Stimulated activated CD8-positive, alpha-beta memory T cell treated with anti-CD3 and anti-CD28 coated beads, Interleukin-4, amount 100 ng/mL, for 1 hour (primary cell): ENCODE measurements at places on chromosomes 7 and 10.

DNA sequence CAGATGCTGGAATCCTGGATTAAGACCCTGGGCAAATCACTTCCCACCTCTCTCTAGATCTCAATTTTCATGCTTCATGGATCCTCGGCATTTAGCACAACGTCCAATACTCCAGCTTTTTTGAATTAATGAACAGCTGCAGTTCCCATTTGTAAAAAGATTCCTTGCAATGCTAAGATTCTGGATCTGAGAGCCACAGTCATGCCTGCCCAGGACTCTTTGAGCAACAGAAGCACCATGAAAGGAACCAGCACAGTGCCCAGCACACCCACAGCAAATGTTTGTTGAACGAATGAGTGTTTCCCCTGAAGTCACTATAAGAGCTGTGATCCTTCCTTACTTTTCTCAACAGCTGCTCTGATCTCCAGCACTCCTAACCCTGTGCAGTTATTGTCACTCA lies 20.8 kb upstream of the DDIT4 start:
- DNase-seq, result no peak

DNA sequence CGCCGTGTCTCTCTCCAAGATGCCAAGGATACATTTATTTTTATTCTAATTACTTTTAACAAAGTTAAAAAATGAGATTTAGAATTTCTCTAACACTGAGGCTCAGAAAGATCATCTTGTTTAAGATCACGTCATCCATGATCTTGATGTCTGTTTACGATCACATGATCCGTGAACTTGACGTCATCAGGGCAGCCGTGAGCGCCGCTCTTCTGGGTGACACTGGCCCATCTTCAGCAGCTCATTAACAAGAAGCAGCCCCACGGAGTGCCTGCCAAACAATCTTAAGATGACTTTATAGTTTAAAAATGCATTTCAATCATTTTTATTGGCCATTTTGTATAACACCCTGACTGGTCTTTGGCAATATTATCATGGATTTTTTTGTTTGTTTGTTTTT lies 291.1 kb upstream of the PRKCQ start:
- no peak for DNase-seq

DNA sequence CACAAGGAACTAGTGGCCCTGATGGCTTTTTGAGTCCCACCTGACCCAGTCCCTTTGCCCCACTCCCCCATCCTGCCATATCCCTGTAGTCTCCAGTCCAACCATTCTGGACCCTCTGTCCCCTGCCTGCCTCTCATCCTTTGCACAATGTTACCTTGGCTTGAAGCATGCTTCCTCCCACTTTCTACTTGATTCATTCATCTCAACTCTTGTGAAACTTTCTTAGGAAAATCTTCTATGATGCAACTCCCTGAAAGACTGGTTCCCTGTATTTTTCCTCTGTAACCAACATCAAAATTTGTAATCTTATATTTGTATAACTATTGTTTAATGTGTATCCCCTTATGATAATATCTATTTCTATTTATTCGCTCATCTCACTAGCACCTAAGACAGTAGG lies 151.5 kb downstream of the LRRTM3 start:
- DNase-seq, result no peak

DNA sequence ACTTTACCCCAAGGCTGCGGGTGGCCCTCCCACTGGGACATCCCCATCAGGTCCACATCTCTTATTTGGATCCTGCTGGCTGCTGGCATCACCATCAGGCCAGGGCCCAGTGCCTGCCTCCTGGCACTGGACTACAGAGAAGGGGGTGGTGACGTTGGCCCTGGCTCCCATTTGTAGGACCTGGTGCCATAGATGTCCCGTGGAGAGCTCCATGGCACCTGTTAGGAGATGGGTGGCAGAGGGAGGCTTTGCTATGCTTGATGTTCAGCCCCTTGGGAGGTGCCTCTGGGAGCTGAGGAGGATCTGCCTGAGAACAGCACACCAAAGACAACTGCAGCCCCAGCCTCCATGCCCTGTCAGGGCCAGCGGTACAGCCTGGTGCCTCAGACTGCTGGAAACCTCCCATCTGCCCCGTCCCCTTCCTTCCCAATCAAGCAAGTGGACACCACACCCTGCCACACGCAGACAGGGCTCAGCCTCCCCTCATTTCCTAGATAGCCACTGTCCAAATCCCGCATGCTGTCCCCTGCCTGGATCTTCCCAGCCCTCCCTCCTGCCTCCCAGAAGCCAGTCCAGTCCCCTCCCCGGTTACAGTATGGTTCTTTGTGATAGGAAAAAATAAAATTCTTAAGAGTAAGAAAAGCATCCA lies 230.0 kb upstream of the GRB10 start:
- no peak for DNase-seq

DNA sequence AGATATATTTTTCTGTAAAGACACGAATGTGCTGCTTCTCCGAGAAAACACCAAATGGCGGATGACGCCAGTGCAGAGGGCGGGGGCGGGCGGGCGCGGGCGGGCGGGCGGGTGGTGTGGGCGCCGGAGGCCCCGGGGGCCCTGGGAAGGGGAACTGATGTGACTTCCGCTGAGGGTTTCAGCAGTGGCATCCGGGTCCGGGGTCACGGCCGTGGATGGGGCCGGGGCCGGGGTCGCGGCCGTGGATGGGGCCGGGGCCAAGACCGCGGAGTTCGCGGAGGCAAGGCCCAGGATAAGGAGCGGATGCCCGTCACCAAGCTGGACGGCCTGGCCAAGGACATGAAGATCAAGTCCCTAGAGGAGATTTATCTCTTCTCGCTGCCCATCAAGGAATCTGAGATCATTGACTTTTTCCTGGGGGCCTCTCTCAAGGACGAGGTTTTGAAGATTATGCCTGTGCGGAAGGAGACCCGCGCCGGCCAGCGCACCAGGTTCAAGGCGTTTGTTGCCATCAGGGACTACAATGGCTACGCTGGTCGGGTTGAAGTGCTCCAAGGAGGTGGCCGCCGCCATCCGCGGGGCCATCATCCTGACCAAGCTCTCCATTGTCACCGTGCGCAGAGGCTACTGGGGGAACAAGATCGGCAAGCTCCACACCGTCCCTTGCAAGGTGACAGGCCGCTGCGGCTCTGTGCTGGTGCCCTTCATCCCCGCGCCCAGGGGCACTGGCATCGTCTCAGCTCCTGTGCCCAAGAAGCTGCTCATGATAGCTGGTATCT lies 20.3 kb upstream of the IGF2BP3 start:
- DNase-seq, result no peak

- DNase-seq, result no peak
Observed at GRCh38 chr10:75857896-75858295, 426.5 kb downstream of the LRMDA start.

GRCh38 chr10:7121154-7121797 lies 289.6 kb downstream of the SFMBT2 start:
- peak; percentile 47 for DNase-seq

- DNase-seq, result no peak
Observed at GRCh38 chr7:101625031-101625791, 3.9 kb downstream of the MYL10 start.

- no peak for DNase-seq
Observed at GRCh38 chr10:63414481-63415260, 51.1 kb downstream of the JMJD1C start.

GRCh38 chr7:144854839-144855424 lies 19.1 kb upstream of the TPK1 start:
- no peak for DNase-seq

DNA sequence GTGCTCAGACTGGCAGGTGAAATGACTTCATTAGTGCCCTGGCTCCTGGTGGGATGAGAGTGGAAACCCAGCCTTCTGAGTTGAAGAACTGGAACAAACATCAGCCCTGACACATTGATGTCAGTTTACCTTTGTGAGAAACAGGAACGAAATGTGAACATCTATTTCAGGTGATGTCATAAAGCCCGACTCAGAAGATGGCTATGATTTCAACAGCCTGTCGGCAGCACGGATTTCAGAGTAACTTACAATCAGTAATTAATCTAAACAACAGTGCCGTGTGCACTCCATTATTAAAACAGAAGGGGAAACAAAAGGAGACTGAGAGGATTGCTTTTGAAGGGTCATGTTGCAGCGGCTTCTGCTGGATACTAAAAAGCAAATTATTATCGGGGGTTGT lies 243.2 kb downstream of the FRMD4A start:
- no peak for DNase-seq

GRCh38 chr7:56079450-56080185 lies 13.1 kb downstream of the PHKG1 start:
- no peak for DNase-seq

- no peak for DNase-seq
Observed at GRCh38 chr10:16384021-16384420, 52.8 kb upstream of the PTER start.

DNA sequence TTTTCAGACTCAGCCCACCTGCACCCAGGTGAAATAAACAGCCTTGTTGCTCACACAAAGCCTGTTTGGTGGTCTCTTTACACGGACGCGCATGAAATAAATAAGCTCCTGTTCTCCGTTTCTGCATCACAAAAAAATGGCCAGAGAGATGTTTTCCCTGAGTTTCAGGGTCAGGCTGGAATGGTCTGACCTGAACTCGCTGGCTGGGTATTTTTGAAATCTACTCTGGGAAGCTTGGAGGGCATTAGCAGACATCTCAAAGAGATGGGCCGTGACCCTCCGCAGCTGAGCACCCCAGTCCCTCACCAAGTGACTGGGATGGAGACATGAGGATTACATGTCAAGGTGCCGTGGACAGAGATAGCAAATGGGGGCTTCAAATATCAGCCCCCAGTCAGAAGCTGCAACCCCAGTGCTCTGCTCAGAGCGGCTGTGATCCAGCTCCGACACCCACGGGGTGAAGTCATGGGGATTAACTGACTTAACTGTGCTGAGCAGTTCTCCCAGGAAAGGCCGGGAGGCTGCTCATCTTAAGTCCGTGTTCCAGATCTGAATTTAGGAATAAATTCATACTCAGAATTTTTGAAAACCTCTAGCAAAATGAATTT lies 22.3 kb downstream of the CALML5 start:
- DNase-seq, result no peak

GRCh38 chr10:132178046-132178445 lies 8.7 kb upstream of the DPYSL4 start:
- DNase-seq, result no peak

DNA sequence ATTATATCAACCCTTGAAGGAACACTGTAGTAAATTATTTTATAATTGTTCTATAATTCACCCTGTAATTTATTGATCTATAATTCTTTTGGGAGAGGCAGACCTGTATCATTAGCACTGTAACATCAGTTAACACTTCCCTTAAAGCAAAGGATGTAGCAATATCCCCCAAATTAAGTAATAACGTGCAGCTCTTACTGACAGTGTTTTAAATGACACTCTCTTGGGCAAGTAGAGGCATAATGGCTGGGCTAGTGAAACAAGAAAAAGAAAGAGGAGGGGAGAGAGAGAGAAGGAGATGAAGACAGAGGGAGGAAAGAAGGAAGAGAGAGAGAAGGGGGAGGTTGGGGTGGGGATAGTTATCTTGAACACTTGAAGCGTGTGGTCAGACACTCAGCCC lies 161.0 kb upstream of the RNF32 start:
- no peak for DNase-seq

GRCh38 chr7:47940088-47941013 lies 7.9 kb downstream of the PKD1L1 start:
- no peak for DNase-seq

GRCh38 chr10:58352956-58353610 lies 18.3 kb downstream of the UBE2D1 start:
- no peak for DNase-seq

GRCh38 chr7:14219125-14219524 lies 229.7 kb upstream of the ETV1 start:
- no peak for DNase-seq

- no peak for DNase-seq
Observed at GRCh38 chr7:50473531-50473930, 23.4 kb upstream of the FIGNL1 start.

DNA sequence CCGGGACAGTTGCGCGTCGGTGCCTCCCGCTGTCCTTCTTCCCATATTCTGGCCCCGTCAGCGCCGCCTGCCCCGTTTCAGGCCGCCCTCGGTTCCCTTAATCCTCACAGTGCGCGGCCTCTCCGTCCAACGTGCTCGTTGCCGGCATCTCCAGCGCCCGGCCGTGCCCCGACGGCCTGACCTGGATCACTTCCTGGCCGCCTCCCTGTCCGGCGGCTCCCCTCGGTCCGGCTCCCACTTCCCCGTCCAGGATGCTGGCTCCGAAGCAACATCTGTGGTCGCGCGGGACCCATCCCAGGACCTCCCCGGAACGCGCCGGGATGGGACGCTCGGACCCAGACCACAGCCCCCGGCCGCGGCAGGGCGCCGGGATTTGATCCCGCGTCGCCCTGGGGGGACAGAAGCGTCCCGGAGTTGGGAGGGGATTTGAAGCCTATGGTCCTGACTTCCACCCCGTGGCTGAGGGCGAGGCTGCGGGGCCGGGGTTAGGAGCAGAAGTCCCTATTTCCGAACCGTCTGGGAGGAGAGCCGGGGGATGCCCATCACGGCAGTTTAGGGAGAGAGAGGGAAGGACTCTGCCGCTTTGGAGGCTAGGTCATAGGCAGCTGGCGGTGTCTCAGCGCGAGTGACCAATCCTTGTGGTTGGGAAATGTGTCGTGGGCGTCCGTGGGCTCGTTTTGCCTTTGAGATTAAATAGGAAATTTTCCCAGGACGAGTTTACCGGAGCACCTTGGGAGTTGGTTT lies 53.8 kb downstream of the KCTD7 start:
- DNase-seq, result no peak

DNA sequence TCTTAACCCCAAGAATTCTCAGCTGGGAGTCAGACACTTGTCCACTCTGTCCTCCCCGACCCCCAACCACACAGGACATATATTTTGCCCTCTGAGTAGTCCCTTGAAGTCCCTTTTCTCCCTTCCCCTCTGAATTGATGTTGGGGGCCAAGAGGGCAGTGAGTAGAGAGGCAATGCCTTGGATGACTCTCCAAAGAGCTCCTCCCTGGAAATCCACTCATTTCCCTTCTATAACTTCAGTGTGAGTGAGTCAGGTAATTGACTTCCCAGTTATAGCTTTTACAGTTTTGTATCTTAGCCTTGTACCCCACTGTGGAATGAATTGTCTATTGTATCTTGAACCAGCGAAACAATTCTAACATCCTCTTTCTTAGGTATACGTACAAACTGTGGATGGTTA lies 9.2 kb upstream of the ODAD2 start:
- DNase-seq, result no peak

DNA sequence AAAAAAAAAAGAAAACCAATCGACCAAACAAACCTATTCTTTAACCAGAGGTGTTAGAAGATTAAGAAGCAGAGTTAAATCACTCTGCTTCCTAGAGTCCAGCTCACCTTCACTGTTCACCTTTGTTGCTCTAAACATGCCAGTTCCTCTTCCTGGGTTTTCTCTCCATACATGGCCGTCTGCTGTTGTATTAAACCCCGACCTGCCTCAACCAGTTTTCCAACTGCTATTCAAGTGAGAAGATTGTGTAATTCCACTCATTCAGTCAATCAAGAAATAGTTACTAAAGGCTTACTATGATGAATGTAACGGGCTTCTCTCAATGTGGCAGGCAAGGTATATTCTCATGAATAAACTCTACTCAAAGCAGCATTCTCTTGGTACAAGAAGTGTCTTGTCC lies 8.8 kb downstream of the AASS start:
- DNase-seq, result no peak

DNA sequence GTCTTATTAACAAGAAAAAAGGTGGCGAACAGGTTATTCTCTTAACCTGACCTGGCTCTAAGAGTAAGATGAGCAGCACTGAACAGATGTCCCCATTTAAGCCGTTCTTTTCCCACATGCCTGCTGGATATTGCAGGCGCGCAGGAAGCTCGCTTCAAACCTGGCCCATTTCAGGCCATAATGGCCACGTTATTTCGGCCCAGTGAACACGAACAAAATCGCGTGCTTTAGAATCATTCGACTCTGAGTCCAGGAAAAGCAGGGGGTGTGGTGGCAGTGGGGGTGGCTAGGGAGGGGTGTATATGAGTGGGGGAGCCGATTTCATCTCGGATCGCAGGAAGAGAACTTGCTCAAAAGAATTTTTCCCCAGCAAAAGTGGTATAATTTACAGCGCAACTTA lies 6.6 kb upstream of the SP8 start:
- no peak for DNase-seq
